Tongue (tissue), 3 donors: ENCODE measurements at places on chromosomes 2 and 18.

DNA sequence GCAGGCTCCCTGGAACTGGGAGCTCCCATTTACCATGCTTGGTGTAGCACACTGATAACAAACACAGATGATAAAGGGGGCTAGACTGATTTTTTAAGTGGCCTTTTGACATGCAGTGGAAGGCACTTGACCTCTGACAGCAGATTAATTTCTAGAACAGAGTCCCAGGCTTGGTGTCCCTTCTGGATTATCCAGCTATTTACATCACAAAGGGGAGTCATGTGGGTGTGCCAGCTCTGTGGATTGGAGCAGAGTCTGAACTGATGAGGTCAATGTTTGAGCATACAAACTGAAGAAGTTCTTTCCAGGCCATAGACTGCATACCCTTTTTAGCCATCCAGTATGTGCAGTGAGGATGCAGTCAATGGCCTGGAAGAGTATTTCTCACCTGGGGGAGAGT is 31.5 kb upstream of the SIX2 start:
- no peak for DNase-seq

DNA sequence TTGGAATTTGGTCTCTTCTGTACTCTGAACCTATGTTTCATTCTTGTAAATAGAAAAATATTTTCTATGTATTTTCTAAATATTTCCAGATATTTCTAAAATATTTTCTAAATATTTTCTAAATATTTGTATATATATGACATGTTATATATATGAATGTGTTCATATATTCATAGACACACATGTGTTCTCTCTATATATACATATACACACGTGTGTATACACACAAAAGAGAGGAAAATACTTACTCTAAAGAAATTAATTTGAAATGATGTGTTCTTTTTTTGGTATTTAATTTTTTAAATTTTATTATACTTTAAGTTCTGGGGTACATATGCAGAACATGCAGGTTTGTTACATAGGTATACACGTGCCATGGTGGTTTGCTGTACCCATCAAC is 589.6 kb downstream of the LRRTM4 start:
- DNase-seq, result no peak

- no peak for DNase-seq
These were observed 2.5 kb downstream of the DCC start for GRCh38 chr18:52342456-52342855.

GRCh38 chr2:73984922-73985307 is 205 bp downstream of the TET3 start:
- no peak for DNase-seq

- no peak for DNase-seq
These were observed 159.3 kb upstream of the MYCN start for GRCh38 chr2:15780912-15781574.

DNA sequence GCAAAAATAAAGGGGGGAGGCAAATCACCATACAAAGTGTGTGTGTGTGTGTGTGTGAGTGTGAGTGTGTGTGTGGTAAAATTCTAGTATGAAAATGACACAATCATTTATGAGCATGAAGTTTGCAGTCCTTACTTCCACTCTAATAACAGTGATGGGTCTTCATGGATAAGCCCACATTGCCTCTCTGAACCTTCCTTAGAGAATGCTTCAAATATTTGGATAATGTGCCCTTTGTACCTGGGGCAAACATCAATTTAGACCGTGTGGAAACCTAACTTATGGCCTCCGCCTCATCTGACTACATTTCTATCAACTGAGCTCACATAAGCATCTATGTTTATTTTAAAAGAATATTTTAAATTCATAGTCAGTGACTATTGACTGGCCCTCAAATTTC is 3.7 kb downstream of the SCN9A start:
- DNase-seq, result no peak

DNA sequence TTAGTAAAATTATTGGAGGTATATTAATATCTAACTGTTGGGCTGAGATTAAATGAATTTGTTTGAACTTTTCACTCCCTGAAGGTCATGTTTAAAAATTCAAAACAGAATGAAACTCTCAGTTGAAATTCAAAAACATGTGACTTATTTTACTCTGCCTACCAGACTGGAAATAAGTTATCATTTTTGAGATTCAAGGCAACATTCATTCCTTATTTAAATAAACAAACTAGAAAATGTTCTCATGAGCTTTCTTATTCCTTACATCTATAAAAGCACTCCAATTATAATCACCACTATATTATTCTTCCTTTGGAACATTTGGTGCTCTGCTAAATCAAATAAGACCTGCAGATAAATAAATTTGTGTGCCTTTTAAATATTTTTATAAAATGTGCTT is 217.8 kb downstream of the CDH2 start:
- DNase-seq, result no peak

DNA sequence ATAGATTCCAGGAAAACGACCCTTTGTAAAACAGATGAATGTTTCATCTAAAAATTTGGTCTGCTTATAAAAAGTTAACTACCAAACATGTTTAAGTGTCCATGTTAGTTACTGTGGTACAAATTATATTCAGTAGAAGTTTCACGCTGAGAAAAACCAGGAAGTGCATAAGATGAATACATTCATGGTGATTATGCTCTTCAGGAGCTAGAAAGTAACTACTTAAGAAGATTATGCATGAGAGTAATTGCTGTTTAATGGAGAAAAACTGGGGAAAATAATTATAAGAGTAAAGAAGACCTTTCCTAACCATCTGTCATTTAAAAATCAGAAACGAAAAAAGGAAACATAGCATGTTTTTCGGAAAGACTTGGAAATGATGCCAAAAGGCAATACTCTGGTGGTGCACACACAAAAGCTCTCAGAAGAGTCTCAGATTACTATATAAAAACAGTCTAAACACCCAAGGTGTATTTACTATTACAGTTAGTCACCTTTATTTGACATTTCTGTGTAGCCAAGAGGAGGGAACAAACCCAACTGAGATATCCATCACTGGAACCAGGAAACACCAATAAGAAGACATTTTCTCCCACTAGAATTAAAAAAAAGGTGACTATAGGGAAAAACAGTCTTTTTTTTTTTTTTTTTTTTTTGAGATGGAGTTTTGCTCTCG is 38.8 kb upstream of the METTL21A start:
- DNase-seq, result no peak

GRCh38 chr18:41150316-41150715 is 804.7 kb upstream of the PIK3C3 start:
- no peak for DNase-seq

- DNase-seq, result no peak
These were observed 1398.3 kb downstream of the DSC3 start for GRCh38 chr18:29644276-29644675.

DNA sequence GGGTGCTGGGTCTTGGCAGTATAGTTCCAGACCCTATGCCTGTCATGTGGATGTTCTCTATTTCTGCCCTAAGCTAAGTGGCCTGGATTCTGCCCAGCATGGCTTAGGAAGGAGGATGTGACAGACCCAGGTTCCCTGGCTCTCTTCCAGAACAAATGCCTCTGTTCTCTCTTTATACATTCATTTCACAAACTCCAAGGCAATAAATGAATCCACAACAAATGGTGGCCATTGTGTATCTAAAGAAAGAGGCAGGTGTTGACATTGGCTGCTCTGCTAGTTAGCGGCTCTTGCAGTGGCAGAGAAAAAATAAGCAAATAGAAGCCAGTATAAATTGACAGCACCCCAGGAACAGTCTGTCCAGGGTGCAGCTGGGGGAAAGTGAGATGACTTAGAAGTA is 298.6 kb downstream of the SUCLG1 start:
- DNase-seq, result peak; percentile 3

DNA sequence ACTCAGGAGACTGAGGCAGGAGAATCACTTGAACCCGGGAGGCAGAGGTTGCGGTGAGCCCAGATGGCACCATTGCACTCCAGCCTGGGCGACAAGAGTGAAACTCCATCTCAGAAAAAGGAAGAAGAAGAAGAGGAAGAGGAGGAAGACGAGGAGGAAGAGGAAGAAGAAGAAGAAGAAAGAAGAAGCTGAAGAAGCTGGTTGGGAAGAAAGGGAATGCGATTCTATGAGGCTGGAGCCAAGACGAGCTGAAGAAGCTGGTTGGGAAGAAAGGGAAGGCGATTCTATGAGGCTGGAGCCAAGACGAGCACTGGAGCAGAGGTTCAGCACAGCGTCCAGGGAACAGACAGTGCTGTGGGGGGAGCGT is 30.3 kb upstream of the TAF1B start:
- DNase-seq, result no peak

DNA sequence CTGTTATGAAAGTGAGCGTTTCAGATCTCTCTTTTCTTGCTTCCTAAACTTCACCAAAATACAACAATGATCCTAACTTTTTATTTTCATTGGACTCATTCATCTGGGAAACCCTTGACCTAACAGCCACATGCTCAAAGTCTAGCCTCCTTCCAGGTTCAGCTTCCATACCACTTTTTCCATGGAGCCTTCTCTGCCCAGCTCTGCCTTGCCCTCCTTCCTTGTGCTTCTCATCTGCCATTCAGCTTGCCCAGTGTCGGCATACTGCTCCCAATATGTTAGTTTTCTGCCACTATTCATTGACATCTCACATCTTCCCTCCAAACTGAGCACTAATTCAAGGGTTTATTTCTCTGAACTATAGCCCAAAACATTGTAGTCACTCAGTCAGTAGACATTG is 214.7 kb downstream of the RAD51AP2 start:
- no peak for DNase-seq

DNA sequence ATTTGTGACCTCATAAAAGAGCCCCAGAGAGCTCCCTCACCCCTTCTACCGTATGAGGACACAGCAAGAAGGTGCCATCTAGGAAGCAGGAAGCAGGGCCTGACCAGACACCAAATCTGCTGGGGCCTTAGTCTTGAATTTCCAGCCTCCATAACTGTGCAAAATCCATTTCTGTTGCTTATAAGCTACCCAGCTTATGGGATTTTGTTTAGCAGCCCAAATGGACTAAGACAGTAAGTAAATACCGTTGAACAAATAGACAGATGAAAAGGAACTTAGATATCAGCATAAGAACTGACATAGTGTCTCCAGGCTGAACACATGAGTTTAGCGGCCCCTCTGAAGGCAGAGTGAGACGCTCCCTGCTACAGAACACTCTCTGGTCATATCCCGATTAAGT is 130.9 kb downstream of the UXS1 start:
- peak; percentile 69 for DNase-seq

DNA sequence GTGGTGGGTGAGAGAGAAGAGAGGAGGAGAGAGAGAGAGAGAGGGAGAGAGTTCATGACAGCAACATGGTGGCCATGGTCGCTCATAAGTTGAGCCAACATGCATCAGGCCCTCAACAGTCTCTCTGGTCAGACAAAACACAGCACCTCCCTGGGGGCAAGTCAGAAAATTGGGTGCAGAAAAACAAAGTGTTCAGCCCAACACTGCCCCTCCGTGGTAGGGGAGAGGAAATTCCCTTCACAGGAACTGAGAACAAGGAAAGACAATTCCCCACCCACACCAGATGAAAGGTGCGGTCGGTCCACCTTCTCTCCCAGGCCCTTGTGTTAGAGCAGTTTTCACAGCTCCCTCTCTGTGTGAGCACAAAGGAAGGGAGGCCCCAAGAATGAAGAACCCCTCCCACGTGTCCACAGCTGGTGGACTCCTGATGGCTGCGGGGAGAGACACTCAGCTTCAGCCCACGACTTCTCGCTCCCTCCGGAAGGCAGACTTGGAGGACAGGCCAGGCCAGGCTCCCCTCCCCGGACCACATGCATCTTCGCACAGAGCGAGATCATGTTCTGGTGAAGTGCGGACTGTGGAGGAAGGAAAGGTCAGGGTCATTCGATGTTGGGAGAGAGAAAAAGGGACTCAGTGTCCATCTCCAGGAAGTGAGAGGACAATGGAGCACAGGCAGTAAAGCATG is 181.7 kb downstream of the ANAPC1 start:
- peak; percentile 48 for DNase-seq

GRCh38 chr18:24268784-24269550 is 128.7 kb downstream of the OSBPL1A start:
- DNase-seq, result no peak

GRCh38 chr2:134540990-134541389 is 177.8 kb downstream of the TMEM163 start:
- peak; percentile 56 for DNase-seq

- DNase-seq, result no peak
These were observed 54.7 kb downstream of the KCTD18 start for GRCh38 chr2:200454927-200455801.

DNA sequence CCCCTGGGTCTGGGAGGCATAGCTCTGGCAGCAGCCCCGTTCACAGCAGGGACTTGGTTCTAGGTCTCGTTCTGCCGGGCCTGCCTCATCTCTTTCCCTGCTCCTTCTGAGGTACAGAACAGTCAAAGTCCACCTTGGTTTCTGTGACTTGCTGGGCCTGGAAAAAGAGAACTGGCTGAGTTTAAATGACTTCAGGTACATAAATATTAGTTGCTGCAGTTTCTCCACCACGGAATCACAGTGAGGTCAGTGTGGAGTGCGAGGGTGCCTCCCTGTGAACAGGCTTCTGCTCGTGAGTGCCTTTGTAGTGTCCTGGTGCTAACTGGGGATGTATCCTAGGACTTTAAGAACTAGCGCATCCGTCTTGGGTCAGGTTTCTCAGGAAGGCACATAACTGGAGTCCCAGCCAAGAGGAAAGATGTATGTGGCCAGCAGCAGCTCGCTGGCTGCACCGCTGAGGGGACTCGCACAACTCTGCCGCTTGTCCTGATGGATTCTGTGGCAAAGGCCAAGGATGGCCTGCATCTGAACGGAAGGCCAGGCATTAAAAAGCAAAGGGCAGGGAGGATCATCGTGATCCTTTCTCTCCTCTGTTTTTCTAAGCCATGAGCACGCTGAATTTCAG is 188.6 kb downstream of the SH3RF3 start:
- peak; percentile 73 for DNase-seq

- DNase-seq, result no peak
These were observed 408.7 kb upstream of the HS6ST1 start for GRCh38 chr2:128727404-128727803.

- DNase-seq, result no peak
These were observed 26.5 kb downstream of the NFATC1 start for GRCh38 chr18:79422022-79422782.

DNA sequence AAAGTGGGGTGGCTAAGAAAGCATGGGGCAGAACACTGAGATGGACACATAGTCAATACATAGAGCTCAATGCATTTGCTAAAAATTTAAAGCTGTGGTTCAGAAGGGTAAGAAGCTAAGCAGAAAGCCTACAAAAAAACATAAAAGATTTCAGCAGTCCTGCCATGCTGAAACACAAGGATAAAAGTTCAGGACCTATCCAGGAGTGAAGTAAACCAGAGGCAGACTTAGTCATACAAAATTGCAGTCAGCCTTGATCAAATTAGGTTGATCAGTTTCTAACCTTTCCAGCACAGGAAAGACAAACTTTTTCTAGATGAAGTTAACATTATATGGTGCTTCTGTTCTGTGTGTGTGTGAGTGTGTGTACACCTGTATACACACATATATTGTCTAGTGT is 120.8 kb upstream of the RBMS1 start:
- DNase-seq, result no peak

DNA sequence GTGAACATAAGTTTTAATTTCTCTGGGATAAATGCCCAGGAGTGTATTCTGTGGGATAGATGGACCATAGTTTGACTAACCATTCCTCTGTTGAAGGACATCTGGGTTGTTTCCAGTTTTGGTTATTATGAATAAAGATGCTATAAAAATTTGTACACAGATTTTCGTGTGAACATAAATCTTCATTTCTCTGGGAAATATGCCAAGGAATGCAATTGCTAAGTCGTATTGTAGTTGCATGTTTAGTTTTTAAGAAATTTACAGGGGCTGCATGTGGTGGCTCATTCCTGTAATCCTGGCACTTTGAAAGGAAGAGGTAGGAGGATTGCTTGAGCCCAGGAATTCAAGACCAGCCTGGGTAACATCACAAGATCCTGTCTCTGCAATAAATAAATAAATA is 6.9 kb upstream of the SLC11A1 start:
- DNase-seq, result peak; percentile 64

- DNase-seq, result no peak
These were observed 49.2 kb upstream of the KCNG2 start for GRCh38 chr18:79748321-79749180.
